ENCODE measurements at places on chromosomes 4 and X.

- DNase-seq = no peak
These were observed 48.2 kb upstream of the H2AZ1 start for GRCh38 chr4:99998062-99998867.

DNA sequence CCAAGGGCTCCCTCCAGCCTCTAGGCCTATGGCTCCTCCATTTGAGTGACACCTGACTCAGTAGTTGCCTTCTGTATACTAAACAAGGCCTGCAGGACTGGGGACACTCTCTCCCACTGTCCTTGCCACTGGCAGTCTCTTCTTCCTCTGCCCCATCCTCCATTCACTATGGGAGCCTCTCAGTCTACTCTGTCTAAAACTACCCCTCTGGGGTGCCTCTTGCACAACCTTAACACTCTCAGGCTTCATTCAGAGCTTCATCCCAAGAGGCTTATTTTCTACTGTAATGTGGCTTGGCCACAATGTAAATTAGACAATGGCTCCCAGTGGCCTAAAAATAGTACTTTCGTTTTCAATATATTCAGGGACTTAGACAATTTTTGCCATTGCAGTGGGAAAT, 133.0 kb downstream of the ZC4H2 start:
- DNase-seq = no peak

DNA sequence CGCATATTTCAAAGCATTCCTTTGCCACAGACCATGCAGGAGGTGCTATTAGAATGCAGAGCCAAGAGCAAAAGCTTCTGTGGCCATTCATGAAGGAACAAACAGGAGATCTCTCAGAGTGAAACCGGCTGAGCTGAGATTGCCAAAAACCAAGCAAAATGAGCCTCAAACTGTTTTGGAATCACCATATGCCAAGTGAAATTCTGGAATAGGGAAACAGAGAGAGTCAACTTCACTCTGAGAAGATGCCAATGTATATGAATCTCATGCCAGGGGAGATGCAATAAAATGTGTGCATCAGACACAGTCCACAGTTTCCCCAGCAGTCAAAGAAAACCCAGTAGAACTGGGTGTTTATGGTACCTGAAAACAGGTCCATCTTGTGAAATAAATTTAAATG, 42.3 kb downstream of the SRPX start:
- DNase-seq = no peak

- no peak for DNase-seq
These were observed 46.5 kb downstream of the PHOX2B start for GRCh38 chr4:41701983-41702382.

GRCh38 chr4:77040270-77040669, 35.5 kb downstream of the CCNI start:
- no peak for DNase-seq
